ENCODE measurements at places on chromosomes 12 and 14.
A peak's percentile ranks its signal among the peaks of the same experiment; 100 is the strongest.

DNA sequence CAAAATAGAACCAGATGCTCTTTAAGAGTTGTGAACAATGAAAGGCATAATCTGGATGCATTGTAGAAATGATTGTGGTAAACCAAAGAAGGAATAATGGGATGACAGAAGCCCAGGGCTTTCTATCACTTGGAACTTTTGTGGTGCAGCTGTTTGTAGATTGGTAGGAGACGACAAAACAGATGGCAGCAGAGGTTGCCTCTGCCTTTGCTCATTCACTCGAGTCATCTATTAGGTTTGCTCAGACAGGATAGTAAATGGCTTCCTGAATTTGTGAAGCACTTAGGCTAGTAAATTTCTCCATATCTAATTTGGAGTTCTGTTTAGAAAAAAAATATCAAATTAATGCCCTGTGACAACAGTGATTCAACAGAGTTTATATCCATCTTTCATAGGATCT is 78.4 kb downstream of the FGD4 start:
- no peak for DNase-seq

- no peak for DNase-seq
Observed at GRCh38 chr12:45348311-45348710, 132.4 kb downstream of the ANO6 start.

DNA sequence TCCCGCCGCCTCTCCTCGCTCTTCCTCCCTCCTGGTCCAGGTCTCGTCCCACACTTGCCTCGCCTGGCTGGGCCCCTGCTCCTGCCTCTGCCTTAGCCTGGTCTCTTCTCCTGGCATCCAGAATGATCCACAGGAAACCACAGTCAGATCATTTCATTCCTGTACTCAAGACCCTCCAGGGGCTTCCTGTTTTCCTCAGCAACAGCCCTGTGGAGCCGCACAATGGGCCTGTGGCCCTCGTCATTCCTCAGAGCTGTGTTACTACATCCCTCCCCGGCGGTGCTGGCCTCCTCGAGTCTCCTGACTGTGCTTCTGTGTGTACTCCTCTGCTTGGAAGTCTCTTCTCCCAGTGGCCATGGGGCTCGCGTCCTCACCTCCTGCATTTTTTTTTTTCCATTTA is 20.1 kb downstream of the ATP6V0A2 start:
- no peak for DNase-seq

- DNase-seq, result no peak
Observed at GRCh38 chr12:70670948-70671347, 33.7 kb upstream of the PTPRB start.

GRCh38 chr12:22312336-22312735 is 22.2 kb downstream of the ST8SIA1 start:
- DNase-seq, result peak; percentile 70

GRCh38 chr12:113131556-113131955 is 4.0 kb downstream of the RASAL1 start:
- DNase-seq, result no peak

DNA sequence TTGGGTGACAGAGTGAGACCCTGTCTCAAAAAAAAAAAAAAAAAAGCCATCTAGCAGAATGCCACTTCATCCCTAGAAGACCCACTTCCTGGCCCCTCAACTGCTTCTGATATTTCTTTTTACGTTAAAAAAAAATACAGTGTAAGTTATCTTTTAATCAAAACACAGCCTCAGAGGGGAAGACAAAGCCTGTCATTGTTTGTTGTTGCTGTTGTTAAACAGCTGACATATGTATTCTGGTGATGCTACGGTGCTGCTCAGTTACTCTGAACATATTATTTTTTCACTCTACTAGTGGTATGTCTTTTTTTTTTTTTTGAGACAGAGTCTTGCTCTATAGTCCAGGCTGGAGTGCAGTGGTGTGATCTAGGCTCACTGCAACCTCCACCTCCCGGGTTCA is 75.4 kb downstream of the PAPLN start:
- no peak for DNase-seq

DNA sequence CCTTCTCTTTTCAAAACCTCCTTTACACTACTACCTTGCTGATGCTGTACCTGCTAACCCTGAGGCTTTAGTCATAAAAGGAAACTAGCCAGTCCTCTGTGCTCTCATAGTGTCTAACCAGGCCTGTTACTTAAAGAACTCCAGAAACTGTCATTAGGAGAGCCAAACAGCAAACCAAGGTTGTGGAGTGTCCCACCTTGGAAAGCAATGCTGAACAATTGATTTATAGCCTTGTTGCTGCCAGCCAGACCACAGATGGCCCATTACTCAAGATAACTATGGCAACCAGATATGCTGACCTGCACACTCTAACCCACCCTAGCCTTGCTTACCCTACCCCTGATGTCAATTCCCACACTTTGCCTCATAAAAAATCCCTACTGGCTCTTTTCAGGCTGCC is 26.5 kb upstream of the BCAT1 start:
- no peak for DNase-seq

GRCh38 chr14:98692832-98693231 is 579.2 kb downstream of the BCL11B start:
- DNase-seq, result no peak

All from urothelium cell line (cell line).